ENCODE measurements at places on chromosomes 7 and 10. TPM values are rescaled to one million over a fixed set of nuclear protein-coding genes. Genes with fewer than 3 reads are reported as not detected.

Gene FAM25C
- total RNA-seq = not detected

Gene CCDC146
- 15.3 TPM for total RNA-seq

Gene AKR1D1
- not detected for total RNA-seq

Gene HSPA12A
- 11.0 TPM for total RNA-seq

Gene PNLIPRP1
- not detected for total RNA-seq

Gene DEPP1
- 53.0 TPM for total RNA-seq

Gene ADARB2
- total RNA-seq = 5.2 TPM

Gene SRRM3
- total RNA-seq = 8.4 TPM
